Left ventricle myocardium inferior (tissue), 1 donor: ENCODE measurements at places on chromosomes 2 and 18. TPM values are rescaled to one million over a fixed set of nuclear protein-coding genes. Genes with fewer than 3 reads are reported as not detected.

The SLC11A1 gene
- 6.4 TPM for total RNA-seq

The CBLN2 gene
- not detected for total RNA-seq

The RPS27A gene
- 459 TPM for total RNA-seq

GRCh38 chr2:100409461-100409860 lies 8.0 kb downstream of the CHST10 start:
- H3K4me3 ChIP-seq: no peak overlapping the region
- H3K27ac ChIP-seq: no peak overlapping the region
- H3K4me1 ChIP-seq: peaks cover 49% of the 10 kb centered on the region
- DNase-seq: no peak

DNA sequence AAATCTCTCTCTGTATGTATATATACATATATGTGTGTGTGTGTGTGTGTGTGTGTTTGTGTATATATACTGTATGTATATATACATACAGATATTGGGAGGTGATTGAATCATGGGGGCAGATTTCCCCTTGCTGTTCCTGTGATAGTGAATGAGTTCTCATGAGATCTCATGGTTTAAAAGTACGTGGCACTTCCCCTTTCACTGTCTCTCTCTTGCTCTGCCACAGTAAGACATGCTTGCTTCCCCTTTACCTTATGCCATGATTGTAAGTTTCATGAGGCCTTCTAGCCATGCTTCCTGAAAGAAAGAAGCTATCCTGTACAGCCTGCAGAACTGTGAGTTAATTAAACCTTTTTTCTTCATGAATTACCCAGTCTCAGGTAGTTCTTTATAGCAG lies 18.8 kb upstream of the CCDC195 start:
- no peak overlapping the region for H3K4me3 ChIP-seq
- no peaks in the 10 kb centered on the region for H3K36me3 ChIP-seq
- no peak for DNase-seq
- no peak overlapping the region for H3K27ac ChIP-seq
- no peaks in the 10 kb centered on the region for H3K4me1 ChIP-seq

GRCh38 chr2:213491376-213491775 lies 207.1 kb downstream of the SPAG16 start:
- no peaks in the 10 kb centered on the region for H3K4me1 ChIP-seq
- no peaks in the 10 kb centered on the region for H3K27me3 ChIP-seq
- H3K4me3 ChIP-seq: no peak overlapping the region
- H3K36me3 ChIP-seq: no peaks in the 10 kb centered on the region
- H3K27ac ChIP-seq: no peak overlapping the region

- H3K27ac ChIP-seq: no peak overlapping the region
- H3K4me1 ChIP-seq: no peaks in the 10 kb centered on the region
- H3K27me3 ChIP-seq: peaks cover 6% of the 10 kb centered on the region
- H3K4me3 ChIP-seq: no peak overlapping the region
- H3K36me3 ChIP-seq: no peaks in the 10 kb centered on the region
- no peak for DNase-seq
Observed at GRCh38 chr2:164458792-164459191, 162.5 kb downstream of the GRB14 start.

DNA sequence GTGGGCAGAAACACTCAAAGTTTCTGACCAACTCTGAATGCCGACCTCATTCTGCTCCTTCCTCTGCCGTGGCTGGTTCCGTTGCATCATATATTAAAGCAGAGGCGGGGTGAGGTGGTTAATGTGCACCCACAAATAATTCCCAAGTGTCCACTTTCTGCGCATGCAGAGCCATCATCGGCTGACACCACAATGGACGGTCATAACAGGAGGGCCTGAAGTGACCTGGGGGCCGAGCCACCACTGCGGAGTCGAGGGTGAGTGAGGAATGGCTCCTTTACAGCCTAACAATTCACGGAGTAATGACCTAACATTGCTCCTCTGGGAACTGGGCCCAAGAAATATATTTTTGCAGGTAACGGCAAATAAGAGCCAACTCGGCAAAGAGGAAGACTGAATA lies 32.9 kb upstream of the GLI2 start:
- no peak overlapping the region for H3K4me3 ChIP-seq
- H3K27me3 ChIP-seq: peaks cover 87% of the 10 kb centered on the region
- H3K27ac ChIP-seq: no peak overlapping the region
- no peaks in the 10 kb centered on the region for H3K4me1 ChIP-seq
- no peaks in the 10 kb centered on the region for H3K36me3 ChIP-seq

DNA sequence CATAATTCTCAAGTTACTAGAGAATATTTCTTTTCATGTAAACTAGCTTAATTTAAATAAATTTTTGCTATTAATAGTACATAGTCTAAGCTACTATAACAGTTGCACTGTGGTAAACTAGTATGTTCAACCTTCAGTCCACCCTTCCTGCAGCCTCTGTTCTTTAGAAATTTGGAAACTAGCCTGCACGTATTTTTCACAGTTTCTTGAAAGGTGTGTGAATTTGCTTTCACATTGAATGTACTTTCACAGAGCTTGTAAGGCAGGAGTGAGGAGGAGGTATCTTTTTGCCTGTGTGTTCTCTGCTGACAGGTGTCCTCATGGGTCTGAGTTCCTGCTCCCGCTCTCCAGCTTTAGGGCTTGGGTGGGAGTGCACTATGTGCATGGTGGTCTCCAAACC lies 117.5 kb downstream of the ATP9B start:
- H3K4me1 ChIP-seq: peaks cover 21% of the 10 kb centered on the region
- H3K27ac ChIP-seq: no peak overlapping the region
- H3K27me3 ChIP-seq: no peaks in the 10 kb centered on the region
- DNase-seq: no peak

DNA sequence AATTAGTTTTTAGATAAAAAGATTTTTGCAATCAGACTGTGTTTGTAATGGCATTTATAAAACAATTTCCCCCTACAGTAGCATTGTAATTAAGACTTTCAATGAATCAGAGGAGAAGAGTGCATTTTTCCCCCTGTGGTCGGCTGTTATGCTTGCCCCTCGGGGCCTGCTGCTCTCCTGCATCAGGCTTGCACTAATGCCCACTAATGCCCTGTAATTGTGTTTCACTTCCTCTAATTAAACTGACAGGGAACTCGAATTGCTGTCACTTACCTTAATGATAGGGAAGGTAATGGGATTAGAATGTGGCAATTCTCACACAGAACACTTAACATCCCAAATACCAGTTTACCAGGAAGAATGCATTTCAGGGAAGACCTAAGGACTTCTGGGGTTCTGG lies 61.2 kb upstream of the LRRTM1 start:
- no peak overlapping the region for H3K27ac ChIP-seq
- H3K4me3 ChIP-seq: no peak overlapping the region
- H3K36me3 ChIP-seq: no peaks in the 10 kb centered on the region

- H3K36me3 ChIP-seq: no peaks in the 10 kb centered on the region
- DNase-seq: no peak
- H3K4me1 ChIP-seq: peaks cover 17% of the 10 kb centered on the region
- H3K4me3 ChIP-seq: no peak overlapping the region
Observed at GRCh38 chr18:35442701-35443100, 55.1 kb downstream of the INO80C start.

DNA sequence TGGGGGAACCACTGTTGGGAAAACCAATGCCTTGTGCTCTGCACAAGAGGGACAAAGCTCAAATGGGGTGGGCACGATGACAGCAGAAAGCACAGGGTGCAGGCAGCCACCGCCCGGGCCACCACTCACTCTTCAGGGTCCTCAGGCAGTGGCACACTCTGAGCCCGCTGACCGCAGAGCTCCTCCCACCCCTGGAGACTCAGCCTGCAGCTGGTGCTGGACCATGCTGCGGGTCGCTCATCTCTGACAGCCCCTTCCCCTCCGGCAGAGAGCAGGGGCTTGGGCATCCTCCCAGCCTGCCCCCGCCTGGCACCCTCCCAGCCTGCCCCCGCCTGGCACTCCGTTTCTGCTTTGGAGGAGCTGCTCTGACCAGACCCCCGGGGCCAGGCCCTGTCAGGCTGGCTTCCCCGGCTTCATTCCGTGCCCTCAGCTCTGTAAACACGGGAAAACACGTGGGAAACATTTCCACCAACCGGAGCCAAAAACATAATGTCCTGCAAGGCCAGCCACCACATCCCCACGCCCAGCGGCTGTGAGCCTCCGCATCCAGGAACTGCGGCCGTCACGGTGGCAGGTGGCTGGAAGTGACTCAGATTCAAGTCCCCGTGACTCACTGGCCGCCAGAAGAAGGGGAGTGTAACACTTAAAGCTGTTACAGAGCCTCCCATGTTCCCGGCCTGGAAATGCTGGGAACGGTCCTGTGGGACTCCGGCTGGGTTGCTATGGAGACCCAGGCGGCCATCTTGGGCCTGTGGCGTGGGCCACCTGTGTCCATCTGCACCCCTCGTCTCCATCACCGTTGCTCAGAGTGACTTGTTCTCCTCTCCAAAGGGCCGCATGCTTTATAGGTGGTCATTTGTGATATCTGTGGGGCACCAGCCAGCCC lies 6.8 kb upstream of the SNED1 start:
- H3K4me1 ChIP-seq: peaks cover 58% of the 10 kb centered on the region
- H3K27ac ChIP-seq: peak overlapping the region; percentile 83
- peaks cover 3% of the 10 kb centered on the region for H3K27me3 ChIP-seq
- H3K36me3 ChIP-seq: no peaks in the 10 kb centered on the region
- peak; percentile 86 for DNase-seq
